Smooth muscle cell of the brain vasculature (primary cell): ENCODE measurements at places on chromosomes 11 and 22.

DNA sequence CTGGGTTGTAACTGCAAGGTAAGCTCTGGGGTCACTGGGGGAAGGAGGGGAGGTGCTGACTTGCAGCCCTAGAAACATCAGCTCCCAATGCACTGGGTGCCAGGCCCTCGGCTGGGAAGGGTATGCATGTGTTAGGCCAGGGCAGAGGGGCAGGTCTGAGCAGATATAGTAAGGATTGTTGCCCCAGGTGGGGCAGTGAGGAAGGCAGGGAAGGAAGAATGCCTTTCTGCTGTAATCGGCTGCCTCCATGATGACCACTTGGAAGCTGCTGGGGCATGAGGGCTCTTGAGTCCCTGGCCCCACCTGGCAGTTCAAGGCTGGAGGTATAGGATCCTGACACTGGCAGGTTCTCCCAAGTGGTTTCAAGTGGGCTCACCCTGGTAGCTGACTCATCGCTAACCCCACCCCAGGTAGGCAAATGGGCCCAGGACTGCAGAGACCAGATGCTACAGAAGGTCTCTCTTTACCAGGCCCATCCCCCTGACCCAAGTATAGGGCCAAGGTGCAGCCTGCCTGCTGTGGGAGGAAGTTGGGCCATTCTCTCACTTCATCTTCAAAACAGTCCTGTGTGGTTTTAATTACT is 56.7 kb downstream of the TIMP3 start:
- DNase-seq: no peak

DNA sequence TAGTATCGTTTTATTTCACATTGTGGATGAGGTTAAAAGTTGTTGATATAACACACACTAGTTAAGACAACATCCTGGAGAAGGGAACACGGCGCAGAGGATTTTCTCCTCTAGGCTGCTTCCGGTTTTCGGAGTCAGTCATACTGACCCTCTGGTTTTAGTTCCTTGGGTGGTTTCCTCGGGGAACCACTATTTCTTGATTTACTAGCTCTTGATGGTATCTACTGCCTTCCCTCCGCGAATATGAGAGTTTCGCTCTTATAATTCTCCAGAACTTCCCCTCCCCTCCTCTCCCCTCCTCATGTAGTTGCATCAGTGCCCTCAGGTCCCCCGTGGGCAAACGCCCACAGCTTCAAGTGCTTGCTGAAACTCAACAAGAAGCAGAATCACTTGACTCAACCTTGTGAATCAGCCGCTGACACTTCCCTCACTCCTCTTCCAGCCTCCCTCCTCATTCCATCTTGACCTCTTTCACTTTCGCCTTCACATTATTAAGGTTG is 15.9 kb upstream of the APOBEC3A start:
- DNase-seq: no peak

- DNase-seq: no peak
Observed at GRCh38 chr11:35594680-35595079, 23.6 kb upstream of the FJX1 start.

DNA sequence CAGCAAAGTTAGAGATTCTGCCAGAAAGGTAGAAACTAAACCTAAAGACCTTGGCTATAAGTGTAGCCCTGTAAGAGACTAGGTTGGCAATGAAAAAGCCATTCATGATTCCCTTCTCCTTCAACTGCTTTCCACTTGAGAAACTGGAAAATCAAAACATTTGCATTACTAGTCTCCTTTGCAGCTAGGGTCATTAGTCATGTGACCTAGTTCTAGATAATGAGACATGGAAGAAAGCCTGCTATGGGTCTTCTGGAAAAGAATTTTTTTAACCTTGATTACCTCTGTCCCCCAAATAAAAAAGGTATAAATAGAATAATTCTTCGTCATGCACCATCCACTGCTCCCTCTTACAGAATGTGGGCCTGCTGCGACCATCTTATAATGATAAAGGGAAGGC is 80.1 kb downstream of the SOX6 start:
- DNase-seq: no peak

GRCh38 chr11:128398517-128399250 is 188.7 kb downstream of the ETS1 start:
- DNase-seq: no peak

- DNase-seq: no peak
Observed at GRCh38 chr11:116511684-116512083, 261.1 kb downstream of the BUD13 start.

DNA sequence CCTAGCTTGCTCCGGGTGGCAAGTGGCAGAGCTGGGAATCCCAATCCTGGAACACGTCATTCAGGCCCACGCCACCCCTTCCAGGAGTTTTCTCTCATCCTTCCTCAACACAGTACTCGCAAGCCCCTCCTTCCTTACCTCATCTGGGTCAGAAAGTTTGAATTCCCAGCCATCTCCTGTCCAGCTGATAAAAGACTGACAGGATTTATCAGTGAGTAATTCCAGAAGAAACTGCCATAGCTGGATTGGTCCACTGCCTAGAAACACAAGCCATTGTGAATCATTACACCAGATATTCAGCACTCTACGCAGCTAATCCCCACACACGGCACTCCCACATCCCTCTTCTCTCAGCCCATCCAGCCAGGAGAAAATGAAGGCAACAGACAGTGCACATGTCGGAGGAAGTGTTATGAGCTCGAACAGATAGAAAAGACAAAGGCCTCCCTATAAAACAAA is 124.0 kb downstream of the ETS1 start:
- DNase-seq: no peak

- DNase-seq: no peak
Observed at GRCh38 chr11:65251476-65251875, 10.3 kb upstream of the POLA2 start.
